ENCODE measurements at places on chromosomes 7 and 10. TPM values are rescaled to one million over a fixed set of nuclear protein-coding genes. Genes with fewer than 3 reads are reported as not detected.

GRCh38 chr7:93958651-93959050 is 37.1 kb downstream of the GNG11 start:
- no peaks in the 10 kb centered on the region for H3K27me3 ChIP-seq
- H3K36me3 ChIP-seq: no peaks in the 10 kb centered on the region
- no peak for DNase-seq
- no peak overlapping the region for H3K27ac ChIP-seq

DNA sequence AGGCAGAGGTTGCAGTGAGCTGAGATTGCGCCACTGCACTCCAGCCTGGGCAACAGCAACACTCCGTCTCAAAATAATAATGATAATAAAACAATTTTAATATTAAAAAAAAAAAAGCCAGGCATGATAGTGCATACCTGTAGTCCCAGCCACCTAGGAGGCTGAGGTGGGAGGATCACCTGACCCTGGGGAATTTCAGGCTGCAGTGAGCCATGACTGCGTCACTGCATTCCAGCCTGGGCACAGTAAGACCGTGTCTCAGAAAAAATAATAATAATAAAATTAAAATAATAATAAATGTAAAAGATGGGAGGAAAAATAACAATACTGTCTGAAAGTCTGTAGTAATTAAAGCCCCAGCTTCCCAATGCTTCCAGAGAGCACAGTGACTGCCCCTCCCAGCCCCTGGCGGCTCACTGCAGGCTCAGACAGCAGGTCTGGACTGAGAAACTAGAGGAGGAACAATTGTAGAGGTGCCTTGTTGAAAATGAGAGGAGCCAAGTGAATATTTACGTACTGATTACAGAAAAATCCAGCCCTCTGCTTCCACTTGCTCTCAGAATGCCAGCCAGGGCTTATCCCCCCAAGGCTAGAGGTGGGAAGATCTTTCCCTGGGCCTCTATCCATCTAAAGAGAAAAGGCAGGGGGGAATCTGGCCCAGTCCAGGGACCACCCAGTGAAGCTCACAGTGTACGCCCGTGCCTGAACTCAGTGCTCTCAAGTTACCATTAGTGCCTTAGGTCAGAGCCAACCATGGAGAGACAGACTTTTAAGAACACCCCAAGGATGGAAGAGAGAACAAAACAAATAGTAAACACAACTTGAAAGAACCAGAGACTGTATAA is 112.8 kb downstream of the PARD3 start:
- H3K4me1 ChIP-seq: peaks cover 21% of the 10 kb centered on the region
- no peaks in the 10 kb centered on the region for H3K36me3 ChIP-seq
- no peaks in the 10 kb centered on the region for H3K27me3 ChIP-seq
- no peak overlapping the region for H3K27ac ChIP-seq

GRCh38 chr7:97480772-97481390 is 251.0 kb upstream of the TAC1 start:
- H3K36me3 ChIP-seq: no peaks in the 10 kb centered on the region
- no peaks in the 10 kb centered on the region for H3K27me3 ChIP-seq
- DNase-seq: no peak
- no peak overlapping the region for H3K4me3 ChIP-seq
- no peak overlapping the region for H3K27ac ChIP-seq

GRCh38 chr10:119413471-119414080 is 128.9 kb downstream of the RGS10 start:
- peak; percentile 82 for DNase-seq
- H3K4me3 ChIP-seq: no peak overlapping the region
- no peaks in the 10 kb centered on the region for H3K27me3 ChIP-seq
- peaks cover 28% of the 10 kb centered on the region for H3K4me1 ChIP-seq

- H3K36me3 ChIP-seq: no peaks in the 10 kb centered on the region
- H3K4me1 ChIP-seq: no peaks in the 10 kb centered on the region
- H3K4me3 ChIP-seq: no peak overlapping the region
- H3K27ac ChIP-seq: no peak overlapping the region
These were observed 162.0 kb downstream of the REEP3 start for GRCh38 chr10:63683223-63683622.

DNA sequence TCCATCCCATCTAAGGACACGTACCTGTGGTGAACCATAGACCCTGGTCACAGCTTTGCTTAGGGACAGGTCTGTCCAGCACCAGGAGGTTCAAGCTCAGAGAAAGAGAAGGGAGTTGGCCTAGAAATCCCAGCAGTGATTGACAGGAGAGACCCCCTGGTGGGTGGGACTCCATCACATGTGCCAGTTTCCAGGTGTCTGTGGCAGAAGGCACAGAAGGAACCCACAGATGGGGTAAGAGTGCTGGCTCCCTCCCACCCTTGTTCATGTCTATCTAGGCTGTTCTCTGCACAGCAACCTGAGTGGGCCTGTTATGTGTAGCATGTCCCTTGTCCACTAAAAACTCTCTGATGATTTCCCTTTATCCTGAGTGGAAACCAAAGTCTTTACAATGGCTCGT is 54.0 kb upstream of the GRB10 start:
- no peak overlapping the region for H3K27ac ChIP-seq
- no peaks in the 10 kb centered on the region for H3K4me1 ChIP-seq
- DNase-seq: no peak
- no peak overlapping the region for H3K4me3 ChIP-seq
- H3K27me3 ChIP-seq: no peaks in the 10 kb centered on the region

DNA sequence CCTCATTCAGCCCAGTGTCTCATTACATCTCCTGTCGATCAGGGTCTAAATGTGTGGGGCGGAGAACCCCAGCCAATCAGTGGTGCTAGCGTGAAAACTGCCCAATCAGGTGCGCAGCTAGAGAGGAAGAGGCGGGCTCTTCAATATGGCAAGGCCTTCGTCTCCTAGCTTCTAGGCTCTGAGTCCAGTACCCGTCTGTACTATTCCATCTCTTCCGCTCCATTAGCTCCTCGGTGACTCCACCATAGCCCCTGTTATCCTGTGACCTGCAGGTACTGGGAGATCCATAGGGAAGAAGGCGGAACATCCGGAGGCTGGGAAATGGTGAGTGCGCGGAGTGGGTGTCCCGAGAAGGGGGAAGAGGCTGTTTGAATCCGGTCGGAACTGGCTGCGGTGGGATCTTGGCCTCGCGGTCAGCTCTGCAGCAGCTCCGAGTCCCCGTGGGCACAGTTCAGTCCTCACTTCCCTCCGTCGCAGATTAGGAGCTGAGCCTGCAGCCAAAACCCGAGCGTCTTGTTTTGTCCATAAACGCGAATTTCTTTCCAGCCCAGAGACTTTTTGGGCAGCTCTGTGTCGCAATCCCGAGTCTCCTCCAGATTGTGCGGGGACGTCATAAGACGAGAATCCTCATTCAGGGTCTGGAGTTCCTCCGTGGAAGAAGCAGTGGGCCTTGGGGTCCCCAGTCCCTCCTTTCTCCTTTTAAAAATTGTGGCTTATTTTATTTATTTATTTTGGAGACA is at the start of gene ZNF727:
Gene ZNF727 (plus strand): TSS at position 134 of the 740 bp plus-strand sequence. CDS start 188 bp downstream, at position 322.
- H3K36me3 ChIP-seq: no peaks in the 10 kb centered on the region
- no peak for DNase-seq
- no peaks in the 10 kb centered on the region for H3K27me3 ChIP-seq
- H3K4me3 ChIP-seq: no peak within 1 kb of the TSS
- H3K4me1 ChIP-seq: no peaks in the 10 kb centered on the region

The NRG3 gene
- total RNA-seq: 1.1 TPM

The ZNF117 gene
- 5.8 TPM for total RNA-seq

The ZFAND2A gene
- 33.6 TPM for total RNA-seq
